H9 (cell line): ENCODE measurements at places on chromosomes 7 and 10. TPM values are rescaled to one million over a fixed set of nuclear protein-coding genes. Genes with fewer than 3 reads are reported as not detected.

- H3K27me3 ChIP-seq, result no peaks in the 10 kb centered on the region
- no peak for DNase-seq
- H3K4me1 ChIP-seq, result peaks cover 12% of the 10 kb centered on the region
- no peaks in the 10 kb centered on the region for H3K36me3 ChIP-seq
These were observed 1.3 kb downstream of the SORBS1 start for GRCh38 chr10:95559896-95560277.

Gene SPDYE16
- total RNA-seq, result not detected in 2 replicates

- H3K36me3 ChIP-seq, result no peaks in the 10 kb centered on the region
- H3K27me3 ChIP-seq, result no peaks in the 10 kb centered on the region
- H3K4me1 ChIP-seq, result no peaks in the 10 kb centered on the region; the same call in 1 of the 2 replicates
These were observed 131.7 kb downstream of the TEX36 start for GRCh38 chr10:125551247-125551646.

- no peak overlapping the region for H3K4me3 ChIP-seq
- H3K27me3 ChIP-seq, result no peaks in the 10 kb centered on the region
- H3K27ac ChIP-seq, result no peak overlapping the region
- no peak for DNase-seq
- H3K36me3 ChIP-seq, result peaks cover 4% of the 10 kb centered on the region; the same call in 1 of the 2 replicates
- H3K4me1 ChIP-seq, result peaks cover 2% of the 10 kb centered on the region; the same call in 1 of the 2 replicates
These were observed 8.3 kb downstream of the DYNC1I1 start for GRCh38 chr7:95780665-95781064.

Gene FGFBP3
- total RNA-seq, result 49.0 and 49.3 TPM in 2 replicates

DNA sequence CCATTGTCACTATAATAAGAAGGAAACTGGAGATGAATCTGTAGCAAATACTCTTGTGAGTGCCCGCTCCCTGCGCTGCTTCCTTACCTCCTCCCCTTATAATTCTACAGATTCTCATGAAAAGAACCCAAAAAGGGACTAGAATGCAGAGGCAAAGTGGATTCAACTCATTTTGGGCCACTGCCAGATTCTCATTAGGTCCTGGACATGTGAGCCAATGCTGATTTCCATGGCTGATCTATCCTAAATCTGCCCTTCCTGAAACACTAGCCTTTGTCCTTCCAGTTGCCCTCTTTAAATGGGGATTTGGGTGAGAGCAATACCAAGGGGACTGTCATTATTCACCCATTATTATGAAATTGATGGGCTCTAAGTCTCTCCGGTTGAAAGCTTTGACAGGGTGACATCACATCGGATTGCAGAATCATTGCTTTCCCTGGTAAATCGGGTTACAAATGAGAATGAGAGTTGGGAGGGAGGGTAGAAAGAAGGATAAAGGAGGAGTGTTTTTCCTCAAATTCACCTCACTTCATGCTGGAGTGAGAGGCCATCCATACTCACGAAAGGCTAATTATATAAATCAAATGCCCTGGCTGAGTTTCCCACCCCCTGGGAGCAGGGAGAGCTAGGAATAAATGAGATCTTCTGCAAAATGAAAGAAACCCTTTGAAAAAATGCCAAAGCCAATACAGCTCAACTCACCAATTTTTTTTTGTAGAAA is 37.5 kb downstream of the PTN start:
- peaks cover 6% of the 10 kb centered on the region; the same call in 1 of the 3 replicates for H3K36me3 ChIP-seq
- no peak for DNase-seq
- H3K27ac ChIP-seq, result no peak overlapping the region

DNA sequence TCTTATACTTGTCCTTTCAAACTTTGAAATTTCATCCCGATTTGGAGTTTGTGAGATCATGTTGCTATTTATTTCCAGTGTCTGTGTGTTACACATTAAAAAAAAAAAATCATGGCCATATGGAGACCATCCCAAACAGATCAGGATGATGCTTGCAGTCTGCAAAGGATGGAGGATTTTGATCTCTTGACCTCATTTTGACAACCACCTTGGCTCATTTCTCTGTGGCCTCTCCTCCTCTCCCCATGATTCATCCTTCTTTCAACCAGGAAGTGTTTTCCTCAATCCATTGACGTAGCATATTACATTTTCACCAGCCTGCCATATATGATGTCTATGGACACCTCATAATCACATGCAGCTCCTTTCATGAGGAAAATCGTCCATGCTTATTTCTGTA is 68.9 kb upstream of the INSYN2A start:
- no peak for DNase-seq
- H3K4me1 ChIP-seq, result no peaks in the 10 kb centered on the region
- no peak overlapping the region for H3K27ac ChIP-seq
- peaks cover 5% of the 10 kb centered on the region for H3K36me3 ChIP-seq
- H3K4me3 ChIP-seq, result no peak overlapping the region
- H3K27me3 ChIP-seq, result no peaks in the 10 kb centered on the region

DNA sequence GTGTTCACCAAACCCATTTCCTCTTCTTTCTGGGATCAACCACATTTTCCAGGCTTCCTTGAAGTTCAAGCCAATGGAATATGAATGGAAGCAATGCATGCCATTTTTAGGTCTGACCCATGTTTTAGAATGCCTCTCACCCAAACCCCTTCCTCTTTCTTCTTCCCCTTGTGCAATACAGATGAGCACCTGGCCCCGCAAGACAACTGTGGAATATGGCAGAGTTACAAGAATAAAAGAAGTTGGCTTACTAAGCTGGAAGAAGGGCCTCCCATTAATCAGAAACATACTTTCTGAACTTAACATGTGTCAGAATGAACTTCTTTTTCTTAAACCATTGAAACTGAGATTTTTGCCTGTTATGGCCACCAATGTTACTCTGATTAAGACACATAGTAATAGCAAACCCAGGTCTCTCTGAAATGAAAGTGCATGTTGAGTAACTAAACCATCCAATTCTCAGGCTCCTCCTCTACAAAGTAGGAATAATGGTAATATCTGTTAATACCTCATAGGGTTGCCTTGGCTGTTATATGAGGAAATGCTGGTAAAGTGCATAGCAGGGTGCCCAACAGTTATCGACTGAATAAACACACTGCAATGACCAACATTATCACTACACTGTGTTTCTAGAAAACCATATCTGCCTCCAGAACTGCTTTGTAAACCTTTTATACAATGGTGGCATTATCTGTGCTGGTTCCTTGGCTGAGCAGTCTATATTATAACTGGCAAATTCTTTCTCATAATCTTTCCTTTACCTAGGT is 382.2 kb upstream of the NRP1 start:
- peaks cover 4% of the 10 kb centered on the region for H3K36me3 ChIP-seq
- no peaks in the 10 kb centered on the region for H3K27me3 ChIP-seq
- H3K4me3 ChIP-seq, result no peak overlapping the region

- peaks cover 3% of the 10 kb centered on the region; the same call in 1 of the 2 replicates for H3K4me1 ChIP-seq
- H3K4me3 ChIP-seq, result no peak overlapping the region
- peak overlapping the region; percentile 28 for H3K27ac ChIP-seq
- H3K36me3 ChIP-seq, result peaks cover 8% of the 10 kb centered on the region
- peak; percentile 85 for DNase-seq
These were observed 123.9 kb downstream of the COL26A1 start for GRCh38 chr7:101486433-101487104.
